NK-92 treated with Interleukin-12 subunit alpha and Interleukin-12 subunit beta, amount 100 ng/mL, for 24 hours (cell line): ENCODE measurements at places on chromosomes 1 and 21.

- DNase-seq, result no peak
Observed at GRCh38 chr1:184218458-184219075, 167.0 kb downstream of the TSEN15 start.

DNA sequence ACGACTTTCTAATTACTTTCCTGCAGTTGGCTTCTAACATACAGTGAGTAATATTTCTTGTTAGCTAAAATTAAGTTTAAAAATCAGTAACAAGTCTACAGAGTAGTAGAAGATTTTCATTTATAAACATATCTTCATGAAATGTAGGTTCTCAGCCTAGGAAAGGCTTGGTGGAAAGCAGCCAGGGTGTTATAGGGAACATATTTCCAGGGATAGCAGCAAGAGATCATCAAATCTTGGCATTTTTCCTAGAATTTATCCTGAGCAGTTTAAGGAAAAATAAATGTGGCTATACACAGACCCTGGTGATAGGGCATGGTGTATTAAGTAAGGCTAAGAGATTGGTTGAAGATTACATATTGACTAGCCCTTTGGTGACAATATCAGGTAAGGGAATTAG, 203.5 kb upstream of the NEGR1 start:
- DNase-seq, result no peak

DNA sequence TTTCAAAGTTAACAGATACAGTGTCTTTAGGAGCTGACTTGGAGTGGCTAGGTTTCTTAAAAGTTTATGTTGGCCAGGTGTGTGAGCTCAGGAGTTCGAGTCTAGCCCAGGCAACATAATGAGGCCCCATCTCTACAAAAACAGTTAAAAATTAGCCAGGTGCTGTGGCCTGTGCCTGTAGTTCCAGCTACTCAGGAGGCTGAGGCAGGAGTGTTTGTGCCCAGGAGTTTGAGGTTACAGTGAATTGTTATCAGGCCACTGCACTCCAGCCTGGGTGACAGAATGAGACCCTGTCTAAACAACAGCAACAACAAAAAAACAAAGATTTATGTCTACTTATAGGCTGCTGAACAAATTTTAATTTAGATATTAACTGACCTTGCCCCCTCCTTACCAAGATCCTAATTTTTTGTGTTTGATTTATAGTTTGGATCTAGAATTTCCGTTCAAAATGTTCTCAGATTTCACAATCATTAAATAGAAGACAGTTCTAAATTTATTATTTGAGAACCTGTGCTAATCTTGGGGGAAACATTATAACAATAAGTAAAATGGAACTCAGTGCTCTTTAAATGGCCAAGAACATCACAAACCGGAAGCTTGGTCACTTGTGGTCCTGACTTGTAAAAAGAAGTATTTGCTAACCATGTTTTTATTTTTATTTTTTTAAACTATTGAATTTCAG, 67.8 kb downstream of the POU2F1 start:
- no peak for DNase-seq

GRCh38 chr1:174398246-174398645, 49.5 kb upstream of the GPR52 start:
- no peak for DNase-seq

DNA sequence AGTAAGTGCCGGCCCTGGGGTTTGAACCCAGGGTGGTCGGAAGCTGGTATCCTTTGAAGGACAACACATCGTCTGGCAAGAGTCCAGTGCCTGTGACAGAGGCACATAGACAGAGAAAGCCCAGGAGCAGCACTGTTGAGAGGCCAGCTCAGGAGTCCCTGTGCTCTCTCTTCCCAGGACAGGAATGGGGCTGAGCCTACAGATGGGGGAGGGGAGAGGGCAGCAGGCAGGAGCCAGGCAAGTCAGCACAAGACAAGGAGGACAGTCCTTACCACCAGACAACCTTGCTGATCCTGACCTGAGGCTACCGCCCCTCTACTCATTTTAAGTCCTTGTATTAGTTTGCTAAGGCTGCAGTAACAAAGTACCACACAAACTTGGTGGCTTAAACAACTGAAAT, 27.7 kb upstream of the SYT6 start:
- no peak for DNase-seq

GRCh38 chr1:240784776-240785175, 172.8 kb upstream of the GREM2 start:
- DNase-seq, result no peak
